NCI-H2029 (cell line): ENCODE measurements at places on chromosomes 16 and 17.

DNA sequence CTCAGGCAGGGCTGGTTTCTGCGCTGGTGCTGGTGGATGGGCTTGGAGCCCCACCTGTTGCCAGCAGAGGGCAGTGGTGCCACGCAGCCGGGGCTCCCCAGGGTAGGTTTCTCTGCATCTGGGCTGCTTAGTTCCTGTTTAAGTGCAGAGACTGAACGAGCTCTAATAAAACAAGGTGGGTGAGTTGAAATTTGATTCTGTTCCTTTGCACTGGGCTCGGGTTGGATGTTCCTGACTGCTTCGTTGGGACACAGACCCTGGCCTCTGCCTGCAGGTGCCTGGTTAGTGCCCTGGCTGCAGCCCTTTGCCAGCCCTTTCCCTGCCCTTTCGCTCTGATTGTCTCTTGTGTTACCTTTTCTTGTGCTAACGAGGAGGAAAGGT is 30.0 kb downstream of the TBCD start:
- DNase-seq: peak; percentile 58

DNA sequence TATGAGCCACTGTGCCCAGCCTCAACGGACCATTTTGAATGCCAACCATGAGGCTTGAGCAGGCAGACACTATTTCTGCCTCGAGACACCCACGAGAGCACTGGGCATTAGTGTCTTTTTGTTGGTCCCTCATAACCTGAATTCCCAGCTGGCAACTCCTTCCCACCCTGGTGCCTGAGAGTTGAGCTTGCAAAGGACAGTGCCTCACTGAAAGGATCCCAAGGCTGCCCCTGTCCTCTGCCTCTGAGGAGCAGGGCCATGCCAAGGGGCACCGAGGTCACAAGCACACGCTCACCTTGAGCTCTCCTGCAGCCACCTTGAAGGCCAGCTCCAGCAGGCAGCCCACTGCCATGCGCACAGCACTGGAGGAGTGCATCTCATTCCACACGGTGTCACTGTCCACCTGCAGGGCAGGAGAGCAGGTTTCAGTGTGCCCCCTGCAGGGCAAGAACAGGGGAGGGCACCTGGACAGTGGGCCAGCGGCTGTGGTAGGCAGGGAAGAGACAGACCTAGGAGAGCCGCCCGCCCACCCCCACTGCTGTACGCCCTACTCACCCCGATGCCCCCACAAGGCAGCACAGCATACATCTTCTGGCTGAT is 12.8 kb downstream of the G6PC3 start:
- no peak for DNase-seq

DNA sequence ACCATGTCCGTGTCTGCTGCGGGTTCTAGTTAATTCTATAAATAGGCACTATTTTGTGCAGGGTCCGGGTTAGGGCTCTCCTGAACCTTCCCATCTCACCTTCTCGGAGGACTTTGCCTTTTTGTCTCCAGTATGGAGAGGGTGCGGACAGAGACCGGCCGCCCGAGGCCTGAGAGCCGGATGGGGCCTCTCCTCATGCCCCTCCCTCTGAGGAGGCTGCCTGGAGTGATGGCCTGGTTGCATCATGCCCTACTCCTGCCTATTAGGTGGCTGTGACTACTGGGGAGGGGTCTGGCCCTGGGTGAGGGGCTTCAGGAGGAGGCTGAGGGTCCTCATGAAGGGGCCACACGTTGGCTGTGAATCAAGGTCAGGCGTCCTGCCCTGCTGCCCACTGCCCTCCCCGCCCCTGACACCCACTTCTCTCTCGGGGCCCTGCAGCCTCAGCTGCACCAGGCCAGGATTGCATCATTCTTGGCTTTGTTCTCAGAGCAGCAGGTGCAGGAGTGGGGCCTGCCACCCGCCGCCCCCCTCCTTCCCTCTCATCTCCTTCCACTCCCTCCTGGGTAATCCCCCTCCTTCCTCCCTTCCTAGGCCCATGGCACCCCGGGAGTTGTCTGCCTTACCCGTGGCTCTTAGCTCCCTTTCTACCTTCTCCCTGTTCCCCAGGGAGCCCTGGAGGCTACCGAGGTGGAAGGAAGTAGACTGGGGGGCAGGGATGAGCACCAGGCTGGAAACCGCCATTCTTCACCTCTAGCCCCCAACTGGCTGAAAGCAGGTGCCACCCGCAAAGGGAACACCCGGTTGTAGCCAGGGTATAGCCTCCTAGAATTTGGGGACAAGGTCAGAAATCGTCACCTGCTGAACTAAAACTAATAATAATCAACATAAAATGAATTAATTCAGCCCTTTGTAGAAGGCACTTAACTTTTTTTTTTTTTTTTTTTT is 12.7 kb upstream of the ARHGAP23 start:
- peak; percentile 85 for DNase-seq

DNA sequence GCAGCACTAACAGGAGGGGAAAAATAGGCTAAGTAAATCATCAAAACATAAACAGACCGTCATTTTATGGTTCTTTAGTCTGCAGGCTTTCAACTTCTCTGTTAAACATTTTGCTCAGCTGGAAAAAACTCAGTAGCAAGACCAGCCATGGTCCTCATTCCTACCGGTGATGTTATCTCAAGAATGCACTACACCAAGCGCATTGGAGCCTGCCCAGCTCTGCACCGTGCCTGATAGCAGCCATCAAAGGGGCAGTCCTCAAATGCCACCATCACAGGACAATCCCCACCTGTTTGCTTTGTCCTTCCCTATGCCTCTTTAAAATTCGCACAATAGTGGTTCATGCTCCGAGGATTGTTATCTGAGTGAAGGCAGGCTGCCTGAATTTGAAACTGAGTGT is 181.5 kb upstream of the MON1B start:
- DNase-seq: no peak

- no peak for DNase-seq
These were observed 16.3 kb downstream of the MNT start for GRCh38 chr17:2384439-2385127.

GRCh38 chr17:58329035-58329809 is 627 bp upstream of the TSPOAP1 start:
- DNase-seq: no peak

- no peak for DNase-seq
These were observed 72.2 kb downstream of the RMI2 start for GRCh38 chr16:11417487-11417886.
